Heart right ventricle (tissue), 16 donors: ENCODE measurements at places on chromosomes 2 and 18. TPM values are rescaled to one million over a fixed set of nuclear protein-coding genes. Genes with fewer than 3 reads are reported as not detected.

GRCh38 chr2:235728800-235729556 is 235.1 kb downstream of the AGAP1 start:
- H3K27me3 ChIP-seq, result no peaks in the 10 kb centered on the region
- peaks cover 20% of the 10 kb centered on the region for H3K4me1 ChIP-seq
- H3K27ac ChIP-seq, result no peak overlapping the region
- H3K4me3 ChIP-seq, result no peak overlapping the region
- DNase-seq, result peak; percentile 76

DNA sequence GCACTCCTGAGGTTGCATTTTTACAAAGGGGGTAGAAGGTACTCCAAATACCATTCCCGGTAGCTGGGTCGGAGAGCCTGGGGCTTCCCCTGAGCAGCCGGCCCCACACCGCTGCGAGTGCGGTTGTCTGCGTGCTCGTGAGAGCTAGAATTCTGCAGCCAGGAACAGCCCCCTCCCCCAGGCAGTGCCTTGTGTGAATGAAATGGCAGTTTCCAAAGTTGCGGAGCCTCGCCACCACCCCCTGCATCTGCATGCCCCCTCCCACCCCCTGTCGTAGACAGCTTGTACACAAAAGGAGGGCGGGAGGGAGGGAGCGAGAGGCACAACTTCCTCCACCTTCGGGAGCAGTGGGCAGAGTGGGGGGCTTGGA is 1.1 kb downstream of the MYCN start:
- no peaks in the 10 kb centered on the region for H3K36me3 ChIP-seq
- peaks cover 6% of the 10 kb centered on the region for H3K27me3 ChIP-seq
- H3K4me1 ChIP-seq, result peaks cover 52% of the 10 kb centered on the region
- peak overlapping the region; percentile 70 for H3K4me3 ChIP-seq
- no peak overlapping the region for H3K27ac ChIP-seq

Gene SPDYA
- total RNA-seq, result 0.27 TPM

DNA sequence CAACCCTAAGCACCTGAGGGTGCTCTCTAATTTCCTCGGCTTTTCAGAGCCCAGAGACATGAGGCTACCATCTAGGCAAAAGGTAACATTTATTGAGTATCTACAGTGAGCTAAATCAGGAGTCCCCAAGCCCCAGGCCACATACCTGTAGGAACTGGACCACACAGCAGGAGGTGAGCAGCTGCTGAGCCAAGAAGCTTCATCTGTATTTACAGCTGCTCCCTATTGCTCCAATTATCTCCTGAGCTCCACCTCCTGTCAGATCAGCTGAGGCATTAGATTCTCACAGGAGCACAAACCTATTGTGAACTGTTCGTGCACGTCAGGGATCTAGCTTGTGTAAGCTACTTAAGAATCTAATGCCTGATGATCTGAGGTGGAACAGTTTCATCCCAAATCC is 70.2 kb downstream of the RND3 start:
- no peak for DNase-seq
- no peak overlapping the region for H3K4me3 ChIP-seq
- no peaks in the 10 kb centered on the region for H3K27me3 ChIP-seq
- H3K4me1 ChIP-seq, result no peaks in the 10 kb centered on the region
- no peak overlapping the region for H3K27ac ChIP-seq
- H3K36me3 ChIP-seq, result no peaks in the 10 kb centered on the region

DNA sequence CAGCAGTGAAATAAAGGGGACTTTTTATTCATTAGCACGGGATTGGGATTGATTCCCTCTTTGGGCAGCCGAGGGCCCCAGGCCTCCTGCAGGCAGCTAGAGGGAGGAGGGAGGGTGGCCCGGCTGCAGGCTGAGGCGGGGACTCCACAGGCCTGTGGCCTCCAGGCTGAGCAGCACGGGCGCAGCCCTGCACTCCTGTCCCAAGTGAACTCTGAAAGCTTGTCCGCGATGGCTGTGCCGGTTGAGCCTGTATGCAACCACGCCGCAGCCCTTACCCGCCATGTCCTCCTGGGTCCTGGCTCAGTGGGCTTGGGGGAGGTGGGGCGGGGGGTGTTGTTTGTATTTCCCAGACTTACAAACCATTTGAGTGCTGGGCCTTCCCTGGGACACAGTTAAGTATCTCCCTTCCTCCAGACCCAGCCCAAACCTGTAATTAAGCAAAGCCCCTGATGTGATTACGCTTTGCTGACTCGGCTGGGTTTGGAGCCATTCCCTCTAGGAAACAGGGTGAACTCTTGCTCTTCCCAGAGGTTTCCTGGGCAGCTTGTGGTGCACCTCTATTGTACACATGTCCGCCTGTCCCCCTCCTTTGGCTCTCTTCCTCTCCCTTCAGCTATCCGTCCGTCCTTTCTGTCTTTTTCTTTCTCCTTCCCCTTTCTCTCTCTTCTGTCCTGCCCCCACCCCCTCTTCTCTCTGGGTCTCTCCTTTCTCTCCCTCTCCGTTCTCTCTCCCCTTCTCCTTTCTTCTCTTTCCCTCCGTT is 5.3 kb downstream of the GLI2 start:
- peaks cover 23% of the 10 kb centered on the region for H3K4me1 ChIP-seq
- peak overlapping the region; percentile 39 for H3K4me3 ChIP-seq
- no peaks in the 10 kb centered on the region for H3K36me3 ChIP-seq
- no peak for DNase-seq
- no peak overlapping the region for H3K27ac ChIP-seq

DNA sequence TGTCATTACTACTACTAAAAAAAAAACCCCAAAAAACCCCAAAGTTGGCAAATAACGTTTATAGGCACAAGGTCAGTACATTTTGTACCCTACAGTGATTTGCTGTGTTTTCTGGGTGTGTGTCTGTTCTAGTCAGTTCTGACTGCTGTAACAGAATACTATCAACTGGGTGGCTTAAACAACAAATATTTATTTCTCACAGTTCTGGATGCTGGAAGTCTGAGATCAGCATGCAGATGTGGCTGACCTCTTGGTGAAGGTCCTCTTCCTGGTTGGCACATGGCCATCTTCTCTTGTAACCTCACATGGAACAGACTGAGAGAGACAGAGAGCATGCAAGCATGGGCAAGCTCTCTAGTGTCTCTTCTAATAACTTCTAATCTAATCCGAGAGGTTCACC is 103.1 kb downstream of the CERS6 start:
- H3K4me3 ChIP-seq, result no peak overlapping the region
- no peaks in the 10 kb centered on the region for H3K36me3 ChIP-seq
- peaks cover 33% of the 10 kb centered on the region for H3K4me1 ChIP-seq
- peak overlapping the region; percentile 2 for H3K27ac ChIP-seq

DNA sequence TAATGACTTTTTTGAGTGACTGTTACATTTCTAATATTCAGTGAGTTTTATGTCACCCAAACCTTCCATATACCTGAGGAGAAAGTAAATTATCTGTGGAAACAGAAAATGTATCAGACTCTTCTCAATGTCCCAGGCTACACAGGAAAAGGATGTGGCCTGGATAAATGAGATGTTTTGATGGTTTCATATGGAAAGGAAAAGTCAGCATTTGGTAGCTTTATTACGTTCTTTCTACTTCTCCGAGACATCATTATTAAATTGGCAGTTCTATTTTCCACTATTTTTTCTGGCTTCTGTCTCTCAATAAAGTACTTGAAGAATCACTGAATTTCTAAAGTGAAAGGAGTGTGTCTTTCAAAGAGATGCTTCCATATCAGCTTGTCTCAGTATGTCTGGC is 847.0 kb upstream of the CRIM1 start:
- H3K4me1 ChIP-seq, result no peaks in the 10 kb centered on the region
- H3K4me3 ChIP-seq, result no peak overlapping the region
- H3K27ac ChIP-seq, result no peak overlapping the region
- H3K27me3 ChIP-seq, result no peaks in the 10 kb centered on the region

Gene UGT1A4
- not detected for total RNA-seq

DNA sequence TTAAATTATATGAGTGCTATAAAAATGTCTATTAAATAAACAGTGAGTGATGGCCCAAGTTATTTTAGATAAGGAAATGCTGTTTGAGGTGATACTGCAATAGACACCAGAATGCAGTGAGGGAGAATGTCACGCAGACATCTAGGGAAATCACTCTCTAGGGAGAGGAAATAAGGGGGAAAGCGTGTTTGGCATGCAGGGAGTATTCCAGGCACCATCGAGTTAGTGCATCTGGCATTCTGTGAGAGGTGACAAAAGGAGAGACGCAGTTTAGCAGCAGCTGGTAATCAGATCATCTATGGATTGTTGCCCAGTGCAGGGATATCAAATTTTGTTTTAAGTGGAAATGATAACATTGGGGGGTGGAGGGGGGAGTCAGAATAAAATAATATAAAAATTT is 175.4 kb upstream of the NETO1 start:
- no peak overlapping the region for H3K27ac ChIP-seq
- H3K36me3 ChIP-seq, result no peaks in the 10 kb centered on the region
- DNase-seq, result no peak
- H3K27me3 ChIP-seq, result no peaks in the 10 kb centered on the region
- H3K4me1 ChIP-seq, result no peaks in the 10 kb centered on the region
- H3K4me3 ChIP-seq, result no peak overlapping the region

Gene RNF152
- 8.6 TPM for total RNA-seq

- H3K27ac ChIP-seq, result no peak overlapping the region
- H3K36me3 ChIP-seq, result peaks cover 31% of the 10 kb centered on the region
- no peaks in the 10 kb centered on the region for H3K4me1 ChIP-seq
- H3K4me3 ChIP-seq, result no peak overlapping the region
These were observed 4.2 kb downstream of the TTC27 start for GRCh38 chr2:32632089-32632488.

- no peaks in the 10 kb centered on the region for H3K36me3 ChIP-seq
- H3K4me1 ChIP-seq, result no peaks in the 10 kb centered on the region
- no peak for DNase-seq
- H3K27me3 ChIP-seq, result no peaks in the 10 kb centered on the region
- H3K27ac ChIP-seq, result no peak overlapping the region
- no peak overlapping the region for H3K4me3 ChIP-seq
These were observed 43.1 kb upstream of the PTH2R start for GRCh38 chr2:208363485-208363884.

DNA sequence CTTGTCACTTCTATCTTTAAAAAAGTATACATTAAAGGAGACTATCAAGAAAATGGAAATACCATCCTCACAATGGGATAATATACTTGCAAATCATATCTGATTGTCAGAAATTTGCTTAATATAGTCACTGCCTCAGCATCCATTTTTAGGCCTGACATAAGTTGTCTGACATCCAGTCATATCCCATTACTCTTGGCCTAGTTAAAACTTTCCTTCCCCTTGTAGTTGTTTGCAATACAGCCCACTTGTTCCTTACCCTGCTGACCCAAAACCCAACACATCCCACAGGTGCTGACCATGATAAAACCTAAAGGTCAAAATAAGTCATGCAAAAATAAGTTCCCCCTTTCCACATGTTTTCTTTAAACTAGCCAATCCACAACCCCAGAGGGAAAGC is 3.6 kb upstream of the ARHGEF33 start:
- no peak overlapping the region for H3K4me3 ChIP-seq
- H3K36me3 ChIP-seq, result no peaks in the 10 kb centered on the region
- no peaks in the 10 kb centered on the region for H3K4me1 ChIP-seq
- DNase-seq, result no peak
- no peaks in the 10 kb centered on the region for H3K27me3 ChIP-seq
- no peak overlapping the region for H3K27ac ChIP-seq

Gene ACMSD
- not detected for total RNA-seq

Gene IL36G
- not detected for total RNA-seq

GRCh38 chr2:141941210-141941714 is 189.6 kb downstream of the LRP1B start:
- DNase-seq, result no peak
- no peaks in the 10 kb centered on the region for H3K4me1 ChIP-seq
- no peak overlapping the region for H3K4me3 ChIP-seq
- H3K27ac ChIP-seq, result no peak overlapping the region

GRCh38 chr2:160405077-160405867 is 88.3 kb downstream of the RBMS1 start:
- H3K4me1 ChIP-seq, result peaks cover 82% of the 10 kb centered on the region
- H3K36me3 ChIP-seq, result no peaks in the 10 kb centered on the region
- no peaks in the 10 kb centered on the region for H3K27me3 ChIP-seq
- H3K27ac ChIP-seq, result no peak overlapping the region

DNA sequence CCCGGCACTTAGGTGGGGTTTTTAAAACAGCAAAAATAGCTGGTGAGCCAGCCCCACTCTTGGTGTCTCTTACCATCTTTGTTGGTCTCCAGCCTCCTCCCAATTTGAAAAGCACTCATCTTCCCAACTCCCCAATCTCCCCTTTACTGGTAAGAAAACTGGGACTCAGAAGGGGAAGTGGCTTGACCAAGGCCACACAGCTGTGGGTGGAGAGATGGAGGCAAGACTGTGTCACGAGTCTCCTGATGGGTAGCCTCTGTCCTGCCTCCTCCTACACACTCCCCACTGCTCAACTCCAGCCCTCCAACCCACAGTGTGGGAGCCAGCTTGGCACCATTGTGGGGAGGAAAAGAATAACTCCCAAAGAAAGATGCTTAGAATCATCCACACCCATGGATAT is 140.4 kb downstream of the SMAD2 start:
- H3K36me3 ChIP-seq, result no peaks in the 10 kb centered on the region
- no peak overlapping the region for H3K27ac ChIP-seq
- H3K4me1 ChIP-seq, result peaks cover 6% of the 10 kb centered on the region
- no peaks in the 10 kb centered on the region for H3K27me3 ChIP-seq
- DNase-seq, result no peak

- no peak overlapping the region for H3K4me3 ChIP-seq
- H3K27me3 ChIP-seq, result peaks cover 4% of the 10 kb centered on the region
- DNase-seq, result no peak
- no peaks in the 10 kb centered on the region for H3K4me1 ChIP-seq
- H3K27ac ChIP-seq, result no peak overlapping the region
These were observed 61.2 kb downstream of the NGEF start for GRCh38 chr2:232951891-232952290.

- no peaks in the 10 kb centered on the region for H3K36me3 ChIP-seq
- DNase-seq, result no peak
- H3K4me3 ChIP-seq, result no peak overlapping the region
- peaks cover 27% of the 10 kb centered on the region for H3K27me3 ChIP-seq
These were observed 16.7 kb downstream of the BCL11A start for GRCh38 chr2:60536746-60537145.

Gene GPR45
- not detected for total RNA-seq

Gene NAT8
- not detected for total RNA-seq

DNA sequence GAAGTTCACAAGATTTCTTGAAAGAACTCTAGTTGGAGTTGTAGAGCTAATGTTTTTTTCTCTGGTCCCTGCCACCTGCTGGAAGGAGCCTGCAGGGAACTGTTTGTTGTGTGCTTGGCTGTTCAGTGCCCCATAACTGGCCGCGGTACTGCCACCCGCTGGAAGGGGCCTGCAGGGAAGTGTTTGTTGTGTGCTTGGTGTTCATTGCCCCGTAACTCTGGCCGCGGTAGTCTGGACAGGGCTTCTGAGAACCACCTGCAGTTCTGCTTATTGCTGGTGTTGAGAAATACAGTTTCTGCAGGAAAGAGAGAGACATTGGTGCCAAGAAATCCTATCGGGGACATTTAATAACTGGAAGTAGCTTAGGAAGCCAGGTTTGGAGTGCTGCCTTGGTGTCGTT is 58.1 kb downstream of the AGAP1 start:
- H3K4me3 ChIP-seq, result no peak overlapping the region
- H3K27ac ChIP-seq, result no peak overlapping the region
- peaks cover 32% of the 10 kb centered on the region for H3K4me1 ChIP-seq
- H3K36me3 ChIP-seq, result no peaks in the 10 kb centered on the region

Gene PAIP2B
- total RNA-seq, result 60.3 TPM

GRCh38 chr2:6164986-6165747 is 473.0 kb downstream of the SOX11 start:
- no peak overlapping the region for H3K27ac ChIP-seq
- no peaks in the 10 kb centered on the region for H3K27me3 ChIP-seq
- H3K36me3 ChIP-seq, result no peaks in the 10 kb centered on the region
- no peak overlapping the region for H3K4me3 ChIP-seq
- H3K4me1 ChIP-seq, result no peaks in the 10 kb centered on the region

- H3K27ac ChIP-seq, result no peak overlapping the region
- no peaks in the 10 kb centered on the region for H3K36me3 ChIP-seq
- H3K4me1 ChIP-seq, result no peaks in the 10 kb centered on the region
- DNase-seq, result no peak
- no peak overlapping the region for H3K4me3 ChIP-seq
These were observed 38.2 kb downstream of the CASP8 start for GRCh38 chr2:201298462-201299052.
